ENCODE measurements at places on chromosomes 7 and 10. TPM values are rescaled to one million over a fixed set of nuclear protein-coding genes. Genes with fewer than 3 reads are reported as not detected.

KMT2C gene
- 179 TPM for total RNA-seq

TMEM178B gene
- total RNA-seq = 16.5 TPM

SPDYE1 gene
- total RNA-seq = not detected

FAM237B gene
- not detected for total RNA-seq

LAMB4 gene
- total RNA-seq = 3.7 TPM

TMEM140 gene
- total RNA-seq = 4.1 TPM

BLNK gene
- 3.8 TPM for total RNA-seq

PTPRN2 gene
- total RNA-seq = 13.2 TPM

CISD1 gene
- 14.3 TPM for total RNA-seq

CTAGE8 gene
- total RNA-seq = 1.0 TPM

TLL2 gene
- total RNA-seq = 1.5 TPM

OR6V1 gene
- total RNA-seq = not detected

ADRB1 gene
- total RNA-seq = 1.6 TPM

ADRA2A gene
- 4.9 TPM for total RNA-seq

NEBL gene
- 45.6 TPM for total RNA-seq

All from camera-type eye (tissue), 1 donor.